ENCODE measurements at places on chromosomes 16 and 17.

- H3K36me3 ChIP-seq, result no peaks in the 10 kb centered on the region
- no peak overlapping the region for H3K27ac ChIP-seq
- no peak overlapping the region for H3K4me3 ChIP-seq
- no peaks in the 10 kb centered on the region for H3K27me3 ChIP-seq
- DNase-seq, result no peak
- no peaks in the 10 kb centered on the region for H3K4me1 ChIP-seq
These were observed 130.8 kb downstream of the KCNJ18 start for GRCh38 chr17:21823090-21823489.

DNA sequence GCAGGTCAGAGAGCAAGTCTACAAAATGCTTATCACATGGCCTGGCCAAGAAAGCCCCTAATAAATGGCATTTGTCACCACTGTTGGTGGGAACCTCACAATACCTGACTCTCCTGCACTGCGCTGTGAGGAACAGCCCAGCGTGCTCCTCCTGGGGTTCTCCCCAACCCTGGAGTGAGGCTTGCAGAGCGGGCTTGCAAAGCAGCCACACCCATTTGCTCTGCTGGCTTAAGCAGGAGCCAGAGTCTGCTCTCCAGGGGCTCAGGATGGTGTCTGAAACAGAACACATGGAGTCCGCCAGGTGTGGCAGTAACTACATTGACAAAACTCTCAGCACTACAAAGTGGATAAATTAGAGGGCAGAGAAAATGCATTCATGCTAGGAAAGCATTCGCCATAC is 331.0 kb upstream of the CCL2 start:
- DNase-seq, result no peak
- no peak overlapping the region for H3K4me3 ChIP-seq
- H3K4me1 ChIP-seq, result no peaks in the 10 kb centered on the region
- H3K27ac ChIP-seq, result no peak overlapping the region
- peaks cover 53% of the 10 kb centered on the region for H3K27me3 ChIP-seq
- H3K36me3 ChIP-seq, result no peaks in the 10 kb centered on the region

GRCh38 chr16:48383009-48383876 is 2.0 kb downstream of the SIAH1 start:
- H3K36me3 ChIP-seq, result peaks cover 12% of the 10 kb centered on the region
- peak overlapping the region; percentile 78 for H3K27ac ChIP-seq
- H3K4me1 ChIP-seq, result peaks cover 46% of the 10 kb centered on the region
- no peak for DNase-seq
- no peaks in the 10 kb centered on the region for H3K27me3 ChIP-seq
- peak overlapping the region; percentile 87 for H3K4me3 ChIP-seq

DNA sequence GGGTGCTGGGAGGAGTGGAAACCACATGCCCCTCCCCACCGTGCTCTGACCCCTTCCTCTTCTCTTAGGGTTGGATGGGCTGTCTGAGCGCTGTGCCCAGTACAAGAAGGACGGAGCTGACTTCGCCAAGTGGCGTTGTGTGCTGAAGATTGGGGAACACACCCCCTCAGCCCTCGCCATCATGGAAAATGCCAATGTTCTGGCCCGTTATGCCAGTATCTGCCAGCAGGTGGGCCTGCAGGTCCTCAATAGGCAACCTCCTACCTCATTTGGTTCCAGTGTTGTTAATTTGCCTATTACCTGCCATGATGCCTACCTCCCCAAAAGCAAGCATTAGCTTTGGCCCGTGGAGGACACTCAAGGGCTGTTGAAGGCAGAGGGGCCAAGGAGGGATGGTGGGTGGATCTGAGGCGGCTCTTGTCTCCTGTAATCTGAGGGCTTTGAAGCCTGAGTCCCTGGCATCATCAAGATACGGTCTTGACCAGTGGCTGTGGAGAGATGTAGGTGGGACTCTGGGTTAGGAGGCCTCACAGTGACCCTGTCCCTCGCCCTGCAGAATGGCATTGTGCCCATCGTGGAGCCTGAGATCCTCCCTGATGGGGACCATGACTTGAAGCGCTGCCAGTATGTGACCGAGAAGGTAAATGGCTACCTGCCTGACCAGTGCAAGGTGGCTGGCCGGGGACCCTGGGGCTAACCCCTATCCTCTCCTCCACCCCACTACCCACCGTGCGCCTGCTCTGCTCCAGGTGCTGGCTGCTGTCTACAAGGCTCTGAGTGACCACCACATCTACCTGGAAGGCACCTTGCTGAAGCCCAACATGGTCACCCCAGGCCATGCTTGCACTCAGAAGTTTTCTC is 3.4 kb downstream of the ALDOA start:
- no peaks in the 10 kb centered on the region for H3K27me3 ChIP-seq
- H3K27ac ChIP-seq, result peak overlapping the region; percentile 32
- H3K36me3 ChIP-seq, result peaks cover 73% of the 10 kb centered on the region
- H3K4me1 ChIP-seq, result peaks cover 33% of the 10 kb centered on the region

DNA sequence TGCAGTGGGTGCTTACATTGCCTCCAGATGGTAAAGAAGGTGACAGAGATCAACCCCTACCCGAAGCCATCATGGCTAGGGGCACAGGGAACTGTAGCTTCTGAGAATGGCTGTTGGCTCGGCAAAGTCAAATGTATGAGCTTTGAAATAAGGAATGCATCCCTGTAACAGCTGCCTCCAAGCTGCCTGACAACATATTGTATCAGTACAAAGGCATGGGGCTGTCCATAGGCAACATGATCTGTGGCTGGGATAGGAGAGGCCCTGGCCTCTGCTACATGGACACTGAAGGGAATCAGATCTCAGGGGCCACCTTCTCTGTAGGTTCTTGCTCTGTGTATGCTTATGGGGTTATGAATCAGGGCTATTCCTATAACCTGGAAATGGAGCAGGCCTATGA is 119.2 kb upstream of the NETO2 start:
- no peaks in the 10 kb centered on the region for H3K27me3 ChIP-seq
- no peak overlapping the region for H3K27ac ChIP-seq
- H3K36me3 ChIP-seq, result peaks cover 8% of the 10 kb centered on the region

DNA sequence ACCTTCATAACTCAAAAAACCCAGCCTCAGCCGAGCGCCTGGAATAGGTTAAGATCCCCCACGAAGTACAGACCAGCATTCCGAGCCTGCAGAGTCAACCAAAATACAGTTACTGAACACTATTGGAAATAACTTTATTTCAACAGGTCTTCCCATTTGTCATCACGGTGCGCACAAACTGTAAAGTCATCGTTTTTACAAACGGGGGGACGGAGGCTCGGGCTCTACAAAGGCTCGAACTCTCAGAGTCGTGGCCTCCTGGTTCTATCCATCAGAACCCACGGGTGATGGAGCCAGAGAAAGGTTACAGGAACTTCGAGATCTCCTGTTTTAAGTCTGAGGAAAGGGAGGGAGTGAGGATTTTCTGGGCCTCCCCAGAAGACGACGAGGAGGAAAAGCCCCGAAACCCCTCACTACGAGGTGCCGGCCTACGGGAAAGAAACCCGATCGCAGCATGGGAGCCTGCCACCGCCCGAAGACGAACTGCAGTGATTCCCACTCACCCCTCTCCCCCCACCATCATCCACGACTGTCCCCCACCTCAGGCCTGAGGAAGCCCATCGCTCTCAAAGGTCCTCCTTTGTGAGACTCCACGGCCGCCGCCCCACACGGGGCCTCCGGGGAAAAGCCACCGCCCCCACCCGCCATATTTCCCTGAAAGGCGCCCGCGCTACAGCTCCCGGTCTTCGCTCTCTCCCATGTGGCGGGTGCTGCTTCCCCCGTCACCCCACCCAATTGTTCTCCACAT is 917 bp downstream of the YWHAE start:
- peak; percentile 15 for DNase-seq
- H3K36me3 ChIP-seq, result peaks cover 32% of the 10 kb centered on the region
- H3K4me1 ChIP-seq, result peaks cover 47% of the 10 kb centered on the region

GRCh38 chr16:66441586-66442375 is 14.7 kb downstream of the BEAN1 start:
- H3K4me3 ChIP-seq, result no peak overlapping the region
- no peak for DNase-seq
- H3K27ac ChIP-seq, result no peak overlapping the region
- no peaks in the 10 kb centered on the region for H3K36me3 ChIP-seq
- no peaks in the 10 kb centered on the region for H3K4me1 ChIP-seq
- H3K27me3 ChIP-seq, result peaks cover 64% of the 10 kb centered on the region

DNA sequence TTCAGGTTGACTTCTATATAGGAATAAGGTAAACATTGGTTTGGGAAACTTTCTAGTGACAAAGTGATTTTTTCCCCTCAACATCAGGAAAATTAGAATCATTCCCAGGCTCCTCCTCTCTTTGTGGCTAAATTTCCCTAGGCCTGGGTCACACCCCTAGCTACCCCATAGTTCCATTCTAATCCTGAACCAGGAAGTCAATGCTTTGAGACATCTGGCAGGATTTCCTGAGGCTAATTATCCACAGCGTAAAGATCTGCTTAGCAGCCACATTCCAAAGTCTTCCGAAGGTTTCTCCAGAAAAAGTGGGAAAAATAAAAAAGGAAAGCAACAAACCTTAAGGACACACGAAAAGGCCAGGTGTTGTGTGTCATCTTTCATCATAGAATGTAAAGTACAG is 60.3 kb upstream of the CORO6 start:
- peaks cover 24% of the 10 kb centered on the region for H3K4me1 ChIP-seq
- no peak overlapping the region for H3K4me3 ChIP-seq
- peak overlapping the region; percentile 82 for H3K27ac ChIP-seq
- DNase-seq, result no peak
- H3K27me3 ChIP-seq, result no peaks in the 10 kb centered on the region

GRCh38 chr17:82845163-82845807 is 5.5 kb upstream of the ZNF750 start:
- H3K27me3 ChIP-seq, result no peaks in the 10 kb centered on the region
- peaks cover 2% of the 10 kb centered on the region for H3K36me3 ChIP-seq
- no peak overlapping the region for H3K27ac ChIP-seq
- DNase-seq, result no peak
- peaks cover 21% of the 10 kb centered on the region for H3K4me1 ChIP-seq
- no peak overlapping the region for H3K4me3 ChIP-seq

DNA sequence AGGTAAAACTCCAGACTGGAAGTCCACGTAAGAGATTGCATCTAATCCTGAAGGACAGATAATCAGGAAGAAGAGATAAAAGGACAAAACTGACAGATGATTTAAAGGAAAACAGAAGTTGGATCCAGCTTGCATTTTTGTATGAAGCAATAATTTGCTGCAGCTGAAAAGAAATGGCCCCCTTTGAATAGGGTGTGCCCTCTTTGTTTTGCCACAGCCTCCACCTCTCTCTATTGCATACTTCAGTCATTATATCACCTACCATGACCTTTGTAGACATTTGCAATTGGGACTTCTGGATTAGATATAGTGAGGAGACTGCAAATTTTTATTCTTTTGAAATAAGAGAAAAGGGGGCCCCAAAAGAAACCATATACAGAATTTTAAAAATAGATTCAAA is 8.1 kb downstream of the NOG start:
- H3K36me3 ChIP-seq, result no peaks in the 10 kb centered on the region
- no peak for DNase-seq
- H3K27ac ChIP-seq, result no peak overlapping the region

DNA sequence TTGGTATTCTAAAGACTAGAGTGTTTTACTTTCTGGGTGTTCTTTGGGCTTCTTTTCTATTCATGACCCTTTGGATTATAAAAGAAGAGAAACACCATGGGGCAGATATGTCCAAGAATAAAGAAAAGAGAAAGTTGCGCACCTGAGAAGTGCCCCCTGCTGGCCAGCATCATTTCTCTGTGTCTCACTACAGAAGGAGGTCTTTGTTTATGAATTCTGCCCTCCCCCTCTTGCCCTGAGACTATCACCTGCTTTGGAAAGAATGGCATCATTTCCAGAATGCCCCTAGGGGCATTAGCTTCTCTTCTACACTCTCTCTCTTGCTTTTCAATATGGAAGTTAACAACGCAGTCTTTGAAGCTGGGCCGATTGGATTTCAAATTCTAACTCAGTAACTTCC is 45.0 kb downstream of the CDH13 start:
- H3K36me3 ChIP-seq, result no peaks in the 10 kb centered on the region
- no peaks in the 10 kb centered on the region for H3K4me1 ChIP-seq
- no peak overlapping the region for H3K4me3 ChIP-seq
- H3K27ac ChIP-seq, result no peak overlapping the region

GRCh38 chr17:28230011-28230410 is 89.0 kb upstream of the TMEM97 start:
- H3K27me3 ChIP-seq, result peaks cover 69% of the 10 kb centered on the region
- H3K4me3 ChIP-seq, result no peak overlapping the region
- H3K27ac ChIP-seq, result no peak overlapping the region
- no peak for DNase-seq
- no peaks in the 10 kb centered on the region for H3K36me3 ChIP-seq
- peaks cover 14% of the 10 kb centered on the region for H3K4me1 ChIP-seq

DNA sequence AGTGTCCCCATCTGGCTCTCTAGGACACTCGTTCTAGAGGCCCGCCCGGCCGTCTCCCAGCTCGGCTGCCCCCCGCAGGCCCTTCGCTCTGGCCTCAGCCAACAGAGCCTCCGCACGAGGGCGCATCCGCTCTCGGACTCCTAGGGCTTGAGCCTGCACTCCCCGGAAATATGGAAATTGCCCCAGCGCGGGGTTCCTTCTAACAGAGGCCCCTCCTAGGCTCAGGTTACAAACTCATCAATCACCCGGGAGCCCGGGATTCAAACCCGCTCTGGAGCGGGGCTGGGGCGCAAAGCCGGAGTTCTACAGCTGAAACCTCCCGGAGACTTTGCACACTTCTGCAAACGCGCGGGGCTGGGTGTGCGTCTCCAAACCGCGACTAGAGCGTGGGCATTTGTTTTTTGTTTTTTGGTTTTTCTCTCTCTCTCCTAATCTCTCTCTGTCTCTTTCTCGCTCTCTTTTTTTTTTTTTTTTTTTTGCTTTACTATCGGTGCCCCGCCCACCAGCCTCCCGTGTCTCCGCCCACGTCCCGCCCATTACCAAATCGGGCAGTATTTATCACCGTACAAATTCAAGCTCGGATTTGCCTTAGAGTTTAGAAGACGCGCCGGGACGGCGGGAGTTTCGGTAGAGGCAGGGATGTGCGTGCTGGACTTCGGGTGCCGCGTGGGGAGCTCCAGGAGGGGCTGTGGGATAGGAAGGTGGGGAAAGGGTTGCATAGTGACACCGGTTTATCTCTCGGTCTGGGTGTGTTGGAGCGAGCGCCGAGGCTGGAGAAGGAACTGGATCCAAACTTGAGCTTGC is 2.4 kb upstream of the FOXL1 start:
- H3K27me3 ChIP-seq, result peaks cover 98% of the 10 kb centered on the region
- no peak for DNase-seq
- no peaks in the 10 kb centered on the region for H3K36me3 ChIP-seq
- H3K27ac ChIP-seq, result no peak overlapping the region
- H3K4me3 ChIP-seq, result peak overlapping the region; percentile 40

DNA sequence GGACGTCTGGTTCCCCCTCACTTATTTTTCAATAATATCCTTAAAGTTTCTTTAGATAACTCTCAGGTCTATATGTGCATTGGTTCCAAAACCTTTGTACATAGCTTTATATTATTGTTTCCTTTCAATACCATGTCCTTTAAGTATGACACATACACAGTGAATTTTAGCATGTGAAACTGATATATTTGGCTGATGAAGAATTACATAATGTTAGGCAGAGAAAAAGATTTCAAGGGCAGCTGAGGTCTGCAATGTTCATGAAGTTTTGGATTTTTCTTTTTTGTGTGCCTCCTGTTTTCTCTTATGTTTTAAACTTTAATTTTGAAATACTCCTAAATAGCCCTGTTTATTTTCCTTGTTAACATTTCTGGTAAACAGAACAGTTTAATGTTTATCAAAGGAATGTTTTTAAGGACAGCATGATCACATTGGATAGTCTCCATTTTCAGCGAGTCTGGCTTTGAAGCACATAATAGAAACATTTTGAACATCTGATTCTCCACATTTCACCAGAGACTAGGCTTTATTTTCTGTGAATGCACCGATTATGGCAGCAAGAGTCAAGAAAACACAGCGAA is 32.9 kb upstream of the FBXO47 start:
- no peak overlapping the region for H3K27ac ChIP-seq
- no peaks in the 10 kb centered on the region for H3K36me3 ChIP-seq
- H3K4me1 ChIP-seq, result peaks cover 14% of the 10 kb centered on the region
- peaks cover 38% of the 10 kb centered on the region for H3K27me3 ChIP-seq
- DNase-seq, result no peak

All from central memory CD8-positive, alpha-beta T cell (primary cell).